Tibial nerve (tissue), 4 donors: ENCODE measurements at places on chromosomes 7 and 10.

GRCh38 chr7:19772306-19772705, 1.1 kb downstream of the TMEM196 start:
- DNase-seq = no peak

DNA sequence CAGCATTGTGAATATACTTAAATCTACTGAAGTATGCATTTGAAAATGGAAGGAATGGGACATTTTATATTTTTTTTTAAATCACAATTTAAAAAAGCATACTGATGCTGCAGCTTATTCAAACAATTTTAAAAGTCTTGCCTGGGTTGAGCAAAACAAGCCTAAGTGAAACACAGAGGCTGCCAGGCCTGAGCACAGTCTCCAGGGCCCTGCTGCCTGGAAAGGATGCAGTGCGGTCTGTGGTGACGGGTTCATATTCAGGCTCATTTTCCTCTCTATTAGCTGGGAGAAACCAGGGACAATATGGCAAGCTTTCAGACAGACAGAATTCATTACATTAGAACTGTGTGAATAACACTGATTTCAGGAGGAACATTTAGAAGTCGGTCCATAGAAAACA, 251.9 kb downstream of the COBL start:
- DNase-seq = no peak

GRCh38 chr10:95214369-95214768, 20.3 kb downstream of the ACSM6 start:
- DNase-seq = no peak

- DNase-seq = no peak
Measured at GRCh38 chr7:43307522-43307921, 195.1 kb downstream of the HECW1 start.

- no peak for DNase-seq
Measured at GRCh38 chr10:133420028-133420427, 4.4 kb downstream of the SPRN start.

DNA sequence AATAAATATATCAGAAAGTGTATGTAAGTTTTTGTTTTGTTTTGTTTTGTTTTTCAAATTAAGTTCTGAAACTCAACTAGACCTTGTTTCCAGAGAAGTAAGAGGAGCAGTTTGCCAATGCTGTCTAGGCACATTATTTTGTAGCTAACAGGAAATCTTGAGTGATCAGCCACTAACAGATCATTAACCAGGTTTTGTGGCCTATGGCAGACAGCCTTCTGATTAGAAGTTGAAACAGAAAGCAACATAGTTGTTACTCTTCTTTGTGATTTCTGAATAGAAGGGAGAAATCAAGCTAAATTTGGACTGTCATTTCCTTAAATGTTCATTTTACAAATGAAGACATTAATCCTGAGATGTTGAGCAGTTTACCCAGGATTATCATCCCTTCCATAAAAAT, 142.6 kb downstream of the PLXDC2 start:
- no peak for DNase-seq

DNA sequence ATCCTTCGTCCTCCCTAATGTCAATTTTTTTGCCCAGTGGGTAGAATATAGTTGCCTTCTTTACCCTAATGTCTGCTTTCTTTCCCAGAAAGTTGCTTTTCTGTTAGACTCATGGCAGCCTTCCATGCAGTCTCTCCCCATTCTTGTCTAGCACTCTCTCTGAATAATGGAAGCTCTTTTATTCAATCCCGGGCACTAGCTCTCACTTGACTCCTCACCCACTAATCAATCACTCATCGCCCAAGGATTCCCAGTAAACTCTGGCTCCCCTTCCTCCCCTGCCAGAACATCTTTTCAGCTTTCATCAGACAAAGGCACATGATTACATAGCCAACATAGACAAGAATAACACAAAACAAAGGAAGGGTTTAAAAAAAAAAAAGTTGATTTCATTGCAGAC, 100.2 kb upstream of the RELN start:
- no peak for DNase-seq
